ENCODE measurements at places on chromosomes 13 and 19.

GRCh38 chr19:5968431-5969373 lies 9.2 kb downstream of the RANBP3 start:
- no peak for DNase-seq

DNA sequence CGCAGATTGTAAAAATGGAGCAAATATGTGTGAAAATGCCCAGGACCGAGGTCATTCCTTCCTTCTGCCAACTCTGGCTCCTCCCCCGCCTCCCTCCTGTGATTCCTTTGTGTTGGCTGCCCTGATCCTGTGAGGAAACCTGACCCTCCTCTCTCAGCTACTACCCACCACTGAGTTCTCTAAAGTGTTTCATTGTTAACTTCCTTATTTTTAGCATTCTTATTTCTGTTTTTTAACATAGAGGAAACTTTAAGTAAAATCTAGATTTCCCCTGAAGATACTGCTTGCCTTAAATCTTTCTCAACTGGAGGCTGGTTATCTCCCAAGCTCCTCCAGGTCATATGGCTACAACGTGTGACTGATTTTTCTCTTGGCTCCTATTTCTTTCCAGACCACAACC lies 21.7 kb upstream of the FBXL3 start:
- DNase-seq: no peak

DNA sequence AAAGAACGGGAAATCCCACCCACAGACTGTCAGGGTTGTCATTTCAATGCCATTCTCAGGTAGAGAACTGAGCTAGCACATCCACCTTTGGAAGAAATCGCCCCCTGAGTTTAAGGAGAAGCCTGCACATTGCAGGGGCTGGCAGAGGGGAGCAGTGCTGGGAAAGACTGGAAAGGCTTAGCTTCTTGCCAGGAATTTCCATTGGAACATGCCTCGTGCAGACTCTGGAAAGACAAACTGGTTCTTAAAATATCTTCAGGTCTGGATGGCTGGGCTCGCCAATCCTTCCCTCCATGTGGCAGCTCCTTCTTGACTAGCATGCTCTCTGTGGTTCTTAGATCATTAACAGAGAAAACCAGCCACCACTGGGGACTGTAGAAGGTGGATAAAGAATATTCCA lies 414.1 kb downstream of the TSHZ3 start:
- DNase-seq: no peak

DNA sequence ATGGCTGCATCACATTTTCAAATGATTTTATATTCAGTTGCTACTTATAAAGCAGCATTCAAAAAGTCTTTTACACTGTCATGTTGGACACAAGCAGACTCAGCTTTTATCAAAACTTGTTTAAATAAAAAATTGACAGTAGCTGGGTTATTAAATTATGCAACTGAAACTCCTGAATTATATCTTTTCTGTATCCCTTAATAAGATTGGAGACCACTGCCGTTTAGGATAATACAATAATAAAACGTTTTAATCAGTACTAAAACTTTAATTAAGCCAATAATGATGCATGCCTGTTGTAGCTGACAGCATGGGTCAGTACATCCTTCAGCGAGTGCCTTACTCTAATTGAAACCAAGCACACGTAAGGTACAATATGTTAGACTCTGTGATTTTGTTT lies 78.0 kb downstream of the DPY19L3 start:
- no peak for DNase-seq

- DNase-seq: no peak
Observed at GRCh38 chr13:99961636-99962035, 9.9 kb downstream of the ZIC5 start.

GRCh38 chr13:90103099-90103784 lies 1244.2 kb upstream of the MIR17HG start:
- DNase-seq: no peak
